ENCODE measurements at places on chromosomes 7 and 10.

- no peak for DNase-seq
Observed at GRCh38 chr10:317271-317769, 182.1 kb downstream of the ZMYND11 start.

DNA sequence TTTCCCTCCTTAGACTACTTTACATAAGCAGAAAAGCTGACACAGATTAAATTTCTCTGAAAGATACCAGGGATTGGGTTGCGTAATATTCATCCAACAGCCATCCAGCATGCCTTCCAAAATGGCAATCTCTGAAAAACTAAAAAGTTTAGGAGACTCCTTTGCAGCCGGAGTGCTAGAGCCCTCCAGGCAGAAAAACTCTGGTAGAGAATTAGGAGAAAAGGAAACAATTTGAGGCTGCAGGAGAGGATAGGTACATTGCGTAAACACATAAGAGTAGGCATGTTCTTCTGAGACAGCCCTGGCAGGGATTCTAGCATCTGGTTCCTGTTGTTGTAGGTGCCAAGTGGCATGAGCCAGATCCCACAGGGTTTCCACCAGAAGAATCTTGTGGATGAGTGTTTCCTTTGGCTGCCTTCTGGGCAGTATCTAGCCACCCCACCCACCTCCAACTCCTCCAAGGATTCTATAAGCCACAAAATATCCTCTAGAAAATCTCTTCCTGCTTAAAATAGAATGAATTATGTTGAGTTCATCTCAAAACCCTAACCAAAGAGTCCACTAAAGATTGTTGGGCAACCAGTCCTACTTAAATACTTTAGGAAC, 402.4 kb downstream of the HGF start:
- no peak for DNase-seq

GRCh38 chr7:158858592-158859503, 2.5 kb downstream of the DYNC2I1 start:
- no peak for DNase-seq

GRCh38 chr7:134514106-134514505, 13.3 kb upstream of the AKR1B10 start:
- DNase-seq, result no peak

GRCh38 chr7:36224934-36225858, 72.1 kb downstream of the EEPD1 start:
- DNase-seq, result no peak

- no peak for DNase-seq
Observed at GRCh38 chr10:113320211-113320610, 232.6 kb upstream of the HABP2 start.

DNA sequence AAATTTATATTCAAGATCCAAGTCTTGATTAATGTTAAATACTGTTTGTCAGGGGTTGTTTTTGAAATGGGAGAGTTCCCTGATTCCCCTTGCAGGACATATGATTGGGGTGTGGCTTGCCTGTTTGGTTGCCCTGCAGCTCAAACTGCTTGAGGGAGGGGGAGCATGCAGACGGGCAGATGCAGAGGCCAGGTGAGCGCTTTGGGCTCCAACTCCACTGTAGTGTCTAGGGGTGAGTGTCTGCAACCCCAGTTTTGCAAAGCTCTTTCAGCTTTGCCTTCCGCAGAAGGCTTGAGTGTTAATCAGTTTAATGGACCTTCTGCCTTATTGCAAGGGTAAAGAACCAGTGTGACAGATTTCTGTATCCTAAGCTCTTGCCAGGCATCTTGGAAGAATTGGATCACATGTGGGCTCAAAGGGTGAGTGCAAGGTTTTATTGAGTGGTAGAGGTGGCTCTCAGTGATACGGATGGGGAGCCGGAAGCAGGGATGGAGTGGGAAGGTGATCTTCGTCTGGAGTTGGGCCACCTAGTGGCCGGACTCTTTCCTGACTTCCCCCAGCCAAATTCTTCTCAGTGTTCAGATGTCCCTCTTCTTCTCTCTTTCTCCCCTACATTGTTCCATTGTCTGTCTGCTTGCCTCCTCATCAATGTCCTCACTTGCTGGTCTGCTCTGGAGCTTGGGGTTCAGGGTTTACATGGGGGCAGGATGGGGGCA, 479.7 kb downstream of the ATRNL1 start:
- no peak for DNase-seq

DNA sequence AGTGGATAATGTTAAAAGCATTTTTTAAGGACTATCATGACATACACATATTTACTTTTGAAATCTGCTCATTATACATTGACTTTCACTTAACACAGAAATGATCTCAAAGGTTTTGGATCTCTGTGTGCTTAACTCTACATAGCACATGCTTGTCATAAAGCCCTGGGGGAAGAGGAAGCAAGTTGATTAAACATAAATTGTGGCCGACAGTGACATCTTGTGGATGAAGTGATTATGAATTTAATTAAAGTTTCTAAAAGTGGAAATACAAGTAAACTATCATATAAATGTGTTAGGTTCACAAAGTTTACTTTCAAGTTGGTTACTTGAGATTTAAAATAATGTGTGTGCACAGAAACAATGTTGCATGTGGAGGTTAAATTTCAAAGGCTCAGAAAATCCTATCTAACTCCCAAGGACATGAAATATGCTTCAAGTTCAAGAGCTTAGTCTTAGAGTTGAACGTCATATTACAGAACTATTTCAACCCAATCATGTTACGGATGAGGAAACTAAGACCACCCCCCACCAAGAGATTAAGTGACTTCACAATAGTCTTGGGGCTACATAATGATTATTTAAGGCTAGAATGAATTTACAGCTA, 1247.8 kb downstream of the GATA3 start:
- DNase-seq, result no peak

DNA sequence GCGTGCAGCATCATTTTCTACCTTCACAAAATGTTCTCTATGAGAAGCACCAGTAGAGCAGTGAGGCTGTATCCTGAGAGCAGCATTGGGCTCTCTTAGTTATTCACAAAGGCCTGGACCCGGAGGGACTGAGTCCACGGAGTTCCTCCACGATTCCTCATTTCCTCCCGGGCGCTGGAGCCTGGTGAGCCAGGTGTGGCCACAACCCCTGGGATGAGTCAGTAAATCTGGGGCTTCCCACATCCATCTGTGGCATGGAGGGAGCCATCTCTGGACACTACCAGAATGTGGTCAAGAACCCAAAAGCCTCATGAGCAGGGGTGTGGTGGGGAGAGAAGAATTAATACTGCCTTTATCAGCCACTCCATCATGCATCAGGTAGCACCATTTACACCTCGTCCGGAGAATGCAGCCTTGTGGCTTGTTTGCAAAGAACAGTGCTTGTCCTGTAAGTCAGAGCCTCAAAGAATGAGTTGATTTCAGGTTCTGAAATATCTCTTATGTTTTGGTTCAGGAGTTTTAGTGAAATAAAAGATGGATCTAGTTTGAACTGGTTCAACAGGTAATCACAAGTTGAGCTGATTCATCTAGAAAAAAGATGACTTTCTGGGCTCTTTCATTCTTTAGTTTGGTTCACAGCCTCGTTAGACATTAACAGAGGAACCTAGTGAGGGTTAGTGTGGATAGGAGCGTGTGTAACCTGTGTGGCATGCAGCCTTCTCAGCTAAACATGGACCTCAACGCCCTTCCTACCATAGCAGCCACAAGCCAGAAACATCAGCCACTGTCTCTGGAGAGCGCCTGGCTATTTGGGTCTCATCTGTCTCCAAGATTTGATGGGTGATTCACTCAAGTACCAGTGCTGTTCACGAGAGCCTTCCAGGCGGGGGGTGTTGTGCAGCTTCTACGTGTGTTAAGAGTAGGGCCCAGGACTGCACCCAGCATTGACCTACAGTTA, 95.2 kb downstream of the WDR37 start:
- no peak for DNase-seq

DNA sequence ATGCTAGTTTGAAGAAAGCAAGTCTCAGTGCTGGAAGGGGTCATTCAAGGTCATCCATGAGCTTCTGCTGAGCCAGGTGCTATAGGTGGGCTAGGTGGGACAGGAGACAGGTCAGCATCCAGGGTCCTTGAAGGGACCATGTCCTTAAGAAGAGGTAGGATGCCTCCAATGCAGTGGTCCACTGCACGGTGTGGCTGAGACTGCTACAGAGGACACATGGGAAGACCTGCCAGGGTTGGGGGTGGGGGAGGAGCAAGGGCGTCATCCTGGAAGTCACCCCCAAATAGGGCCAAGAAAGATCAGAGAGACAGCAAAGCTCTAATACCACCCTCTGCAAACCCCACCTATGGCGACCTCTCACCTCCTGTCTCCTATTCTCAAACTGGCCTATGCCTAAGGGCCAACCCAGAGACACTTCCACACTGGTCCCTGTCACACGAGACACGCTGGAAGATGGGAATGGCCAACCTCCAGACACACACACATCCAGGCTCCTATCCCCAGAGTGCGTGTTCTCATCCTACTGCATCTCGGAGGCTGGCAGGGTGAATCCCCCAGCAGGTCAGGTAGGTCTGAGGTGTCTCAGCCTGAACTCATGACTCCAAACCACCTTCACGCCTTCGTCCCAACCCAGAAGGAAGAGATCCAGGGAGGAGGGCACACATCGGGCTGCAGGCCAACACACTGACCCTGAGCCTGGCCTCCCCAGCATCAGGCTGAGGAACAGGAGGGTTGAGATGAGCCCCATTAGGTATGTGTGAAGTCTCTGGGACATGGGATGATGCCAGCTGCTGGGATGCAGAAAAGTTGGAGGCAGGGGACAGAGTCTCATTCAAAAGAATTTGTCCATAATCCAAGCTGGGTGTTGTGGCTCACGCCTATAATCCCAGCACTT, 5.6 kb upstream of the PPP1R35 start:
- DNase-seq, result no peak

DNA sequence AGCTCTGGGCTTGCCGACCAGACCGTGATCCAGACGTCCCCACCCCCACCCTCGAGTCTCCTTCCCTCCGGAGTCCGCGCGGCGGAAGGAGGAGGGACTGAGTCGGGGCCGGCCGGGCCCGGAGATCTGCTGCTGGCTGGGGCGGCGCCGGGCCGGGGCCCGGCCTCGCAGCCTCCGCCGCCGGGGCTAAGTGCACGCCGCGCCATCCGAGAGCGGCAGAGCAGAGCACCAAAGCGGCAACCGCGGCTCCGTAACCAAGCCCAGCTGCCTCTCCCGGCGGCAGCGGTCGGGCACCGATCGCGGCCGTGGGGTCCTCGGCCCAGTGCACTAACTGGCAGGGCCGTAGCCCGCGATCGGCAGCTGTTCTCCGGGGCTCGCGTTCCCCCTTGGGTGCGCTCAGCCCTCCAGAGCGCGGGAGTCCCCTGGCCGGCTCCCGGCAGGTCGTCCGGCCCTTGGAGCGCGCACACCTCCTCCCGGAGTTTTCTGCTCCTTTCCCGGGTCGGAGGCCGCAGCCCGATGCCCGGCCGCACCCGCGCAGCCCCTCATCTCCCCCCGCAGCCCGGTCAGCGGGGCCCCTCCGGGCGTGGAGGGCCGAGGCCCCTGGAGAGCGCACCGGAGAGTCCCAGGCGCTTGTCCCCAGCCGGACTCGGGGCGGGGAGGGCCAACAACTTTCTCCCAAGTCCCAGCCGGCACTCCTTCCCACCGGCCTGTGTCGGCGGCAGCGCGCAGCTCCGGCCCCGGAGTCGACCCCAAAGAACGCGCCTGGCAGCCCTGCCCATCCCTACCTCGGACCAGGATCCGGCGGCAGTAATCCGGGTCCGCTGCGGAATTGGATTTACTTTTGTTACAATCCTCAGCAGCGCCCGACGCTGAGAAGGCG, 799 bp downstream of the VAX1 start:
- DNase-seq, result no peak

DNA sequence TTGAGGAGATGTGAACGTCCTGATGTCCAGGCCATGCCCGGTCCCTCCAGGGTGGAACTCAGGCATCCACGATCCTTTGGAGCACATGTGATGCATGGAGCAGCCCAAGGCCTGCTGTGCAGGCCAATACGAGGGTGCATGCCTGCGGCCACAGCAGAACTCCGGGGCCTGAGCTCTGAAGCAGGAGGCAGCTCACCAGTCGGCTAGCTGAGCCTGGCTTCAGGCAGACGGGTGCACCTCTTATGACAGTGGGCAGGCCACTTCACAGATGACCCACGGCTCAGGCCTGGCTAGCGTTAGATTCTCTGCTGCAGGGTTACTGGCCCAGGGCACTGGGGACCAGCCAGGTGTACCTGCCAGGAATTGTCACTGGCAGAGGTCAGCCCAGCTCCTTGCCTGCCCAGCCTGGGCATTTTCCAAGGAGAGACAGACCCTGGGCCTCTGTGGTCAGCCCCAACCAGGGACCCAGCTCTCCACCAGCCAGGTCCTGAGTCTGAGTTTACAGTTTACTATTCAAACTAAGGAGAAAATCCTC, 29.6 kb upstream of the INPP5A start:
- no peak for DNase-seq

GRCh38 chr10:128000471-128001362, 93.8 kb downstream of the PTPRE start:
- no peak for DNase-seq

- no peak for DNase-seq
Observed at GRCh38 chr7:1785839-1786238, 115.8 kb downstream of the ELFN1 start.

DNA sequence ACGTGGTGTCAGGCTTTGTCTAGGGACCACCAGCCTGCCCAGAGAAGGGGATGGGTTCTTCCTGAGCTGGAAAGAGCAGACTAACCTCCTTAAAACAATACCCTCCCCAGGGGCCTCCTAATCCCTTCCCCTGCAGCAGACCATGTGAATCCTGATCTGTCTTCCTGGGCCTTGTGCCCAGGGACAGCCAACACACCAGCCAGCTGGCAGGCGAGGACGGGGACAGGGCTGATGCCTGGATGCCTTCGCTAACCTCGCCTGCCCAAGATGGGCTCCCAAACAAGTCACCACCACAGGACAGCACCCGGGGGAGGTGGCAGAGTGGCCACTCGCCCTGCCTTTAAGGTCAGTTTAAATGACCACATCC, 17.6 kb downstream of the PODXL start:
- DNase-seq, result no peak

DNA sequence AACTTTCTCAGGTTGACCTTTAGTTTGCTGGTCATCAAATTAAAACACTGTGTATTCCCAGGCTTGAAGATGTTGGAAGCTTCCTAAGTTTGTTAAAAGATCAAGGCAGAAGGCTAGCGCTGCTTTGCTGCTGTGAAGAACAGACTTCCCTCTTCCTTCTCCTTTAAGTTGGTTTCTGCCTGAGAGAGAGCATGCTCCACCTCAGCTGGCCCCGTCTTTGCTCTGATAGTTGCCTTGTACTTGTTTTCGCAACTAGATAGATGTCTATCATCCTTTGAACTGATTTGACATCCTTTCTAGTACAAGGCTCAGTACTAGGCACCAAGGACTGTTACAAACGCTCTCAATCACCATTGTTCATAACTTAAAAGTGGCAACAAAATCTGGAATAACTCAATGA, 177.8 kb upstream of the MKLN1 start:
- DNase-seq, result no peak

- no peak for DNase-seq
Observed at GRCh38 chr7:90674625-90675024, 78.5 kb downstream of the CDK14 start.

- no peak for DNase-seq
Observed at GRCh38 chr7:6258440-6259182, 13.8 kb downstream of the CYTH3 start.

DNA sequence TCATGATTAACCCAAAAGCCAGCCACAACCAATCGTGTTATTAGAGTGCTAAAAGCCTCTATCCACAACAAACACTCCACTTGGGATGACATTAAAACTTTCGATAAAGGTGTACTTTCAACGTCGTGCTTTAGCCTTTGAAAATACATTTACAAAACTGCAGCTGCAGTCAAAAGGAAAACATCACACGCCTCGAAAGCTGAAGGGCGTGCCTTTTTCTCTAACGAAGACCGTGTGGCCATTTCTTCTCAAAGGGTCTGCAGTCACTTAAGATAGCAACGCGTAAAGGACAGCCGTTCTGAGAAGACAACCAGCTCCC, 1.1 kb downstream of the ARHGAP12 start:
- no peak for DNase-seq

Measured in activated CD4-positive, CD25-positive, alpha-beta regulatory T cell (primary cell).